ENCODE measurements at places on chromosomes 5 and 9.

- DNase-seq, result no peak
Observed at GRCh38 chr5:80068775-80069174, 33.6 kb downstream of the THBS4 start.

DNA sequence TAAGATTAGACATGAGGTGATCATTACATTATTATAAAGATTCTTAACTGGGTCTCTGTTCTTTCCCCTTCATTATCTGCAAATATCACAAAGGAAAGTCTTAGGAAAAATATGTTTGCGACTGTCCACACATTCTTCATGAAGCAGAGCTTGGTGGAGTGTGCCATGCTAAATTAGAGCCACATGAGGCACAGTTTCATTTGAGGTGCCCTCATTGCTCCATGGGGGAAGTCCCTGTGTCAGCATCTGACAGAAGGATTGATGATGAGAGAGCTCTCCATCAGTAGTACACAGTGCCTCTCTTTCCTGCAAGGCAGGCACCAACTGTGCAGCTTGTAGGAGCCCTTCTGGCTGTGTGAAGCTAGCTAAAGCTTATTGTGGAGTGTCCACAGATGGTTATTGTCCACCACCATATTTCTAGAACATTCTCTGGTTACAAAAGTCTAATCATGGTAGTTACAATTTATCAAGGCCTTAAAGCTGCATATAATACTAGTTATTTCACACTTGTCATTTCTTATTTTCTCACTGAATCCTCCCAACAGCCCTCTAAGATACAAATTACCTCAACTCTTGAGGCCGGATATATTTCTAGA is 63.9 kb downstream of the C9orf152 start:
- no peak for DNase-seq

DNA sequence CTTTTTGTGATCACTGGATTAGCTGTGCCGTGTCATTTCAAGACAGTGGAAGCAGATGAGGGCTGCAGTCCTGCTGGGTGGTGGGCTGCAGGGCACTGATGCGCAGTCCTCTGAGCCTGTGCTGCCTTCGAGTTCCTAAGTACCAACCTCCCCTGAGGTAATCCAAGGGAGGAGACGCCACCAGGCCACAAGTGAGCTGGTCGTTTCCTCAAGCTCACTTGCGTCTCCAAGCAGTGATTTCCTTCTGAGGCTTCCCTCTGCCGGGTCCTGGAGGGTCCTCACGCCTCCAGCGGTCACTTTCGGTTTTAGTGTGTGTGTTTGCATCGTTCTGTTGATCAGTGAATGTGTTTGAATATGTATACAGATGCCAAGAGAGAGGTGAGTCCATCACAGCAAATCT is 115.7 kb downstream of the TRIO start:
- no peak for DNase-seq

DNA sequence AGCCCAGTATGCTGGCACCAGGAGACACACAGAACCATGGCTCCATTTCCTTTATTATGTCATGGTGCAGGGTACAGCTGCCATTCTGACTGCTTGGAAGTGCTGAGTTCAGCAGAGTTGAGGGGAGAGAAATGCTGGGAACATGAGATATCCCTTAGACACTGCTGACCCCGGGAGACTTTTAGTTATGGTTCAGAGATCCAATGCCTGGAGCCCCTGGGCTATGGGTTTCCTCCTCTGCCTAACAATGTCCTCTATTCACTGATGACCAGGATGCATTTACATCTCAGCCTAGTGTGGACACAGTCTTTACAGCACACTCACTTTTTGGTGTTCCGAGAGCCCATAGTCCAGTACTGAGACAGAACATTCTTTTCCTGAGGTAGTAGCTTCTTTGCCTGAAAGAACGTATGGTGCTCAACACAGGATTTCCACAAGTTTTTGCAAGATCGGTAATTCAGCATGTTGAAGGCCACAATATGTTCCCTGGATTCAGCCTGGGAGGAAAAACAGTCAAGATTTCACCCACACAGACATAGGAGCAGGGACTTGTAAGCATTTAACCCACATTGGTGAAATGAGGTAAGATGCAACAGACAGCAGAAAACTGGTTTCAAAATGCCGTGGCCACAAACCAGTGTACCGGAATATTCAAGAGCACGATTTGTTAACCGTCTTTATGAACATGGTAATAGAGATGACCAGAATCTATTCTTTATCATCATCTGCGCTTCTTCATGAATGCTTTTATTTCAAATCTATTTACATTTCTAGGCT is 71.3 kb downstream of the PTPN3 start:
- DNase-seq, result no peak

DNA sequence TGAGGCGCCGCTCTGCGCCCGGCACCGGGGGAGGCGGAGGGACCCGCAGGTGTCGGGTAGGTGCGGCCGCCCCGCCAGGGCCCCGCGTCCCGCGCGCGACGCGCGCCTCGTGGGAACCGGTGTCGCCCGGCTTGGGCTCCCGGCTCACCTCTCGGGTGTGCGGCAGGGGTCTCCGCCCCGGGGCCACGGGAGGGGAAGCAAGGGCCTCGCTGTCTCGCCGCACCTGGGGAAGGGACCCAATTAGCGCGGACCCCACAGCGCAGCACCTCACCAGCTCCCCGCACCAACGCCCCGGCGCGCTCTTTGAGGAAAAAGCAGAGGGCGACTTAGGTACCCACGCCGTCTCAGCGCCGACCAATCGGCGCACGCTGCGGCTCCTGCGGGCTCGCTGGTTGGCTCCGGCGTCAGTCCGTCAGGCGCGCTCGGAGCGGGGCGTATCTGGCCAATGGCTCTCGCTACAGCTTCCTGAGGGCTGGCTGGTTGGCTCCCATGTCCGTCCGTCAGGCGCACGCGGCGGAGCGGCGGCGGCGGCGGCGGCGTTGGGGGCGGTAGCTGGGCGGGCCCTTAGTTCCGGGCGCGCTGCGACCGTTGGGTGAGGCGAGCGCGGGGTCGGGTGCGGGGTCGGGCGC is at the start of gene TRAF2:
TSS of gene TRAF2 (plus strand) at position 567 of the 629 bp plus-strand sequence. CDS start 12,225 bp downstream, outside the sequence.
- DNase-seq, result peak; percentile 97

GRCh38 chr9:133855802-133856521 is 117.8 kb upstream of the SARDH start:
- DNase-seq, result no peak

- no peak for DNase-seq
Observed at GRCh38 chr9:114007991-114008666, 70.0 kb downstream of the AMBP start.

DNA sequence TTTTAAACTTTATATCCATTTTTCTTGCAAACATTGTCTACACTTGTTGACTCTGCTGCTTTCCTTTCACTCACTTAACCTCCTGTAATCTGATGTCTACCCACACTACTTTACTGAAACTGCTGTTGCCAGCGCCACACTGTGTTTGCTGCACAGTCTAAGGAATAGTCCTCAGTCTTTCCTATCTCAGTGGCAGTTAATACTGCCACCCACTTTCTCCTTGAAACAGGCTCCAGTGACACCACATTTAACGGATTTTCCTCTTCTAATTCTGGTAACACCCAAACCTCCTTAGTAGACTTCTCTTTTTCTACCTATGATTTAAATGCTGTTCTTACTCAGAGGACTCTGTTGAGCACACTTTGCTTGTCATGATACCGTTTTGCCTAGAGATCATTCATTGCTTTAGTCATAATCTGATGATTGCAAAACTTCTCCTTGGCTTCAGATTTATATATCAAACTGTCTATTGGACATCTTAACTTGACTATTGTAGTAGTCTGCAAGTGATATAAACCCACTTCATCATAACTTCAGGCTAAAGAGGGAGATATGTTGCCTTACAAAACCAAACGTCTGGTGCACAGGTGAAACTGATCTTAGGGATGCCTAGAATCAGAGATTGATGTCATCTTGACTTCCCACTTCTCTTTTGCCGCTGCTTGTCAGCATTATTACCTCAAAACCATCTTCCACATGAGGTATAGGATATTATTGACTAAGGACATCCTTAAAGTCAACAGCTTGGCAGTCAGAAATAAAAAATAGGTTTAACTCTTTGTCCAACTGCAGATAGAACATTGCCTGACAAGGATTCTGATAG is 94.1 kb downstream of the CDC42SE2 start:
- no peak for DNase-seq

- no peak for DNase-seq
Observed at GRCh38 chr5:65555287-65555686, 7.7 kb downstream of the CENPK start.

DNA sequence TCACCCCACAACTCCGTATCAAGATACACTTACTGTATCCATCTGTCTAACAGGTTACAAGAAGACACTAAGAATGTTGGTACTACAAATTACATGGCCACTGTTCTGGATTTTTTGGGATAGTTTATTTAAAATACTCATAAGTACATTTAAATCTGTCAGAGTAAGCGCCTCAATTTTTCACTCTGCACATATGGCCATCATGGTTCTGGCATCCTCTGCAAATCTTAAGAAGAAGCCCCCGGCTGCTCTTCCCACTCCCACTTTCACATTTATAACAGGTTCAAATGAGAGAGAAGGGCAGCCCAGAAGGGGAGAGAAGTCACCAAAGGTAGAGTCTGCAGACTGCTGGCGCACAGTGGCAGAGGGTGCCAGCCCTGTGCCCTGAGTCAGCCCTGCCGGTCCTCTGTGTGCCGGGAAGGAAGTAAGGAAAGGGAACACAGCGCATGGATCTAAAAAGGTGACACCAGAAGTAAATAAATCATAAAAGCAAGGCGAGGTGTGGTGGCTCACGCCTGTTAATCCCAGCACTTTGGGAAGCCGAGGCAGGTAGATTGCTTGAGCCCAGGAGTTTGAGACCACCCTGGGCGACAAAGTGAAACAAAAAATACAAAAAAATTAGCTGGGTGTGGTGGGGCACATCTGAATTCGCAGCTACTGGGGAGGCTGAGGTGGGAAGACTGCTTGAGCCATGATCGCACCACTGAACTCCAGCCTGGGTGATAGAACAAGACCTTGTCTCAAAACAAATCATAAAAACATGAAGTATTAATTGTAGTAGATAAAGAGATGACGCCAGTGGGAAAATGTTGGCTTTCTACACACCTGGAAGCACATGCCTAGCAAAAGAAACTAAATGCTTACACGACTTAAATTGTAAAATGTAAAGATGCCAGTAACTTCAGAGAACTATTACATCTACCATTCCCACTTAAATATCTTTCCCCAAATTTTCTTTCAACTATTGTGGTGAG is 30.0 kb downstream of the RNF130 start:
- DNase-seq, result no peak

- DNase-seq, result no peak
Observed at GRCh38 chr9:130332384-130332926, 66.9 kb downstream of the HMCN2 start.

- DNase-seq, result no peak
Observed at GRCh38 chr9:4973246-4973645, 11.8 kb upstream of the JAK2 start.

DNA sequence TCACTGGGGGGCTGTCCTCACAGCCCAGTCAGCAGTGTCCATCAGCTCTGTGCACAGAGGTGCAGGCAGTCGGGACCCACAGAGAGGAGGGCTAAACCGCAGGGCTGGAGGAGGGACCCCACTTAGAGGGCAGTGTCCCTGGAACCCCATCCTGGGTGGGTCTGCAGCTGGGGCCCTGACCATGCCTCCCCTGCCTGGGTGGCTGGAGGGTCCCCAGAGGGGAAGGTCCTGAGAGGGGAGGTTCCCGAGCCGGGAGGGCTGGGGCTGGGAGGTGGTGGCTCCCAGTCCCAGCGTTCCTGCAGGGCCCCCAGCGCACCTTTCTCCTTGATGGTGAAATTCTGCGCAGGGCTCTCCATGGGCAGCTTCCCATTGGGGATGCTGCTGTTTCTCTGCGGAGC is 32.7 kb downstream of the EXOC3 start:
- no peak for DNase-seq

GRCh38 chr5:62568800-62569432 is 9.7 kb upstream of the LRRC70 start:
- no peak for DNase-seq

DNA sequence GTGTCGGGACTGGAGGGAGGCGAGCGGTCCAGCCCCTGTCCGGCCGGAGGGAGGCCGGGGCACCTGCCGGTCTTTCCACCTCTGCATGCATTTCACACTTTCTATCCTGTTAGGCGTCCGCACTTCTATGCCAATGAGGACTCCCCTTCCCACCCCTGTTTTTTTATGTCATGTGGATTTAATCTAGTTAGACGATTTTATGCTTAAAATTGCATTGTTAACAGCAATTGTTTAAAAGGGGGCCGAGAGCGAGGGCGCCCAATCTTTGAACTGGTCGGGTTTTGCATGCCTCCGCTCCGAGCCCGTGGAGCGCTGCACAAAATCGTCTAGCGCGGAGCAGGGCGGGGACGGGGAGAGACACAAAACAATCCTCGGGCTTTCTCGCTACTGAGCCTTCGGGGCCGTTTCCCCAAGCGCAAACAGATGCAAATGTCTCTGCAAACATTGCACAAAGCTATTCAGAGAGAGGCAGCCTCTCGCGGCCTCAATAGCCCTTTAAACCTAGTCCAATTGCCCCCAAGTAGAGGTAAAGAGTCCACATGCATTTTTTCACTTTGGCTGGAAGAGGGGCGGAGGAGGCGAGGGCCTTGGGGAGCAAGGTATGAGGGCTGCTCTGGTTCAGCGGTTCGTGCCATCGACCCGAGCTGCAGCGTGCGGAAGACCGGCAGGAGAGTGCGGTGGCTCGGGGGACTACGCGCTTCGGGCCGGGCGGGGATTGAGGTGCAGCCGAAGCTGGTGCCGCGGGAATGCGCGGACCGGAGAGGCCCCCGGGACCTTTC is 37.5 kb upstream of the TIFAB start:
- DNase-seq, result no peak

- DNase-seq, result no peak
Observed at GRCh38 chr5:108382784-108383330, 959 bp upstream of the FBXL17 start.

- no peak for DNase-seq
Observed at GRCh38 chr9:83521011-83521410, 17.2 kb downstream of the FRMD3 start.

GRCh38 chr5:151772029-151772845 is 483 bp downstream of the G3BP1 start:
- no peak for DNase-seq

GRCh38 chr9:91024841-91025240 is 223.2 kb downstream of the SYK start:
- DNase-seq, result no peak

GRCh38 chr5:1568201-1568979 is 44.6 kb upstream of the LPCAT1 start:
- DNase-seq, result peak; percentile 54

DNA sequence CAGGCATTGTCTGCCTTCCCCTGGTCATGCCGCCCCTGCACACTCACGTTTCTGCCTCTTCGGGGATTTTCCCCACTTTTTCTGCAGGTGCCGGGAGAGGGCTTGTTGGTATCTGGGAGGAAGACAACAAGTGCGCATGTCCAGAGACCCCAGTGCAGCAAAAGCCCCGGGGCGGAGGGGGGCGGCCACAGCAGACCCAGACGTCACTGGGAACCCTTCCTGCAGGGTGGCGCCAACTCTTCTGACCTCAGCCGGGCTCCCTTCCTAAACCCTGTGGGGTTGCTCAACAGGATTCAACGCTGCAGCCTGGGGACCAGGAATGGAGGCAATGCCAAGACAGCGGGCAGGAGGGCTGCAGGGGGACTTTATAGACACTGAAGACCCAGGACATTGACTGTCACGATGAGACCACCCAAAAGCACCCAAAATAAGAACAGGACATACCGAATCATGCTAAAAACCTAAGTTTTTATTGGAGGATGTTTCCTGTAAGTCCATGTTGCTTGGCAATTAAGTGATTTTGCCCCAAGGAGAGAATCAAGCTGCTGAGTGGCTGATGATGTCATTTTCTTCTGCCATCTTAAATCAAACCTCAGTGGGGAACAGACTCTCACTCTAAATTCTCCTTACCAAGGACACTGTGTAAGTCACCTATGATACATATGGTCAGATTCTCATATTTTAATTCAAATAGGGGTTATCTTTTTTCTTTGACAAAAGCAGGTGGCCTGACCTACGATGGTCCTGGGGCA is 62.9 kb upstream of the SIMC1 start:
- no peak for DNase-seq

- peak; percentile 78 for DNase-seq
Observed at GRCh38 chr9:2816476-2817141, 27.3 kb downstream of the PUM3 start.
